ENCODE measurements at places on chromosomes 2 and 18. TPM values are rescaled to one million over a fixed set of nuclear protein-coding genes. Genes with fewer than 3 reads are reported as not detected.
A peak's percentile ranks its signal among the peaks of the same experiment; 100 is the strongest.

Gene MRPS9
- polyA plus RNA-seq = 28.6 TPM

GRCh38 chr18:78433562-78433961 lies 546.1 kb upstream of the SALL3 start:
- DNase-seq = no peak

- DNase-seq = peak; percentile 70
Observed at GRCh38 chr18:55552526-55553189, 35.3 kb downstream of the TCF4 start.

Gene SFXN5
- 8.3 TPM for polyA plus RNA-seq

DNA sequence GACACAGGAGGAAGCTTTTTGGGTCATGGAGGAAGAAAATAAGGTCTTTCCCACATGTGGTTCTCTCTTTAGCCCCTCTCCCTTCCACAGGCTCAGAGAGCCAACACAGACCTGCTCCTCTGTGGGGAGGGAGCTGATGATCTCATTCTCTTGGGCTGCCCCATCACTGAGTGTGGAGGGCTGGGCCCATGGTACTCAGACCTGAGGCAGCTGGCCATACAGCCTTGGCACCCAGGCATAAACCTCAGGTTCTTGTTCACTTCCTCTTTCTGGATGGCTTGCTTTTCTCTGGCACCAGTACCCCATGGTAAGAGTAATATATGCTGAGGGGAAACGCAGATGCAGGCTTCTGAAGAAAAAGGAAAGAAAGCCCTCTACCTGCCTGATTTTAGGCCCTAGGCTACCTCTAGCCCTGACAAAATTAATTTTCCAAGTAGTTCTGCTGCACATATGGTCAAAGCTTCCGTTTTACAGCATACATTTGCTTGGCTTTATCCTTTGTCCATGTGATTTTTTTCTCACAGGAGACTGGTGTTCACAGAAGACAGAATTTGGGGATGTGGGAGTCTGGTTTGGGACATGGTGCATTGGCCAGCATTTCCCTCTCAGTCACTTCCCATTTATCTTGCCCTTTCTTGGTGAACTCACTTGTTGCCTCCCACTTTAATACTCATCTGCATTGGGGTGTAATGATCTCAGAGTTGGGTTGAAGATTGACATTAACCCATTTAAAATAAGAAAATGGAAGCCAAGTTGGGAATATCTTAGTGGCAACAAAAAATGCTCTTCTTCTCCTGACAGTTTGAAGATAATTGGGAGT lies 11.1 kb downstream of the DHRS9 start:
- DNase-seq = no peak

Gene RFTN2
- polyA plus RNA-seq = 0.83 TPM

GRCh38 chr18:8994603-8995002 lies 107.9 kb upstream of the NDUFV2 start:
- DNase-seq = no peak

DNA sequence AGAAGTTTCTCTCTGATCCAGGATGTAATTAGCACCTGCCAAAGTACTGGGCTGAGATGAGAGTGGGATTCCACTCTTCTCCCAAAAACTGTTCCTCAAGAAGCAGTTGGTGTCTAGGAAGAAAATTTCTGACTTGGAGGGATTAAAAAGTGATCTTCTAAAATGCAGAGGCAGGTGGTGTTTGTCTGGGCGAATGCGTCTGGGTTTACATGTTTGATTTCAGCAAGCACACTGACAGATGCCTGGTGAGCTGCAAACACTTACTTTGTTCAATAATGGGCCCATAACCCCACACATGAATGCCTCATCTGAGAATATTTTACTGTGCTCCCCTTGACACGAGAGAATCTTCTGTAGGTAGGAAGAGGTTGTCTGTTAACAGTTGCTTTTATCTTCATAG lies 24.3 kb upstream of the KCNF1 start:
- DNase-seq = no peak

DNA sequence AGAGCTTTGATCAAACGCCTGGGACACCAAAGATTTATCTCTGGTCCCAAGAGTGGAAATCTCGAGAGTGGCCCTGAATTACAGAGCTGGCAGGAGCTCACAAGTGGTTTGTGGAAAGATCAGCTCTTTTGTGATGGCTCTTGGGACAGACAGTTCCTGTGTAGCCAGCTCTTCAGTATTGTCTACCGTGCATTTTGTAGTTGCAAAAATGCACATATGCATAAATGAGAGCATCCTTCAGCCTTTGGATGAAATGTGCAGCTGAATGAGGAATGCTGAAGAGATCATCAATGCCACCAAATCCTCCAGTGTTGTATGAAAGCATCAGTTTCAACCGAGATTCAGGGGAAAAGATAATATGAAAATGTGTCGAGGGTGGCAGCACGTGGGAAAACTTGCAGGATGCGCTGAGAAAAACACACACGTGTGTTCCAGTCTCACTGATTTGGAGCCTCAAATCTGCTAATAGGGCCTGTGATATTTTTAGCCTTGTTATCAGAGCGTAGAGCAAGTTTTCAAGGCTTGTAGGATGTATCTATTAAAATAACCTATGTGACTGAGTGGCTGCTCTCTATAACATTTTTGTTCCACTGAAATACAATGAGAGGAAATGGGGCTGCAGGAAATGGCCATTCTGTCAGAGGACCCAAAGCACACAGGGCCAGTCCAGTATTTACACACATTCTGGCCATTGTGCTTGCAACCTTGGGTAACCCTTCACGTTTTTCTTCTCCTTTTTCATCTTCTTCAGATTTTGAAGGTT lies 138.7 kb downstream of the PRKCE start:
- DNase-seq = peak; percentile 34

- DNase-seq = no peak
Observed at GRCh38 chr2:231449503-231450054, 14.7 kb downstream of the NCL start.

Gene KIAA2012
- 0.69 TPM for polyA plus RNA-seq

DNA sequence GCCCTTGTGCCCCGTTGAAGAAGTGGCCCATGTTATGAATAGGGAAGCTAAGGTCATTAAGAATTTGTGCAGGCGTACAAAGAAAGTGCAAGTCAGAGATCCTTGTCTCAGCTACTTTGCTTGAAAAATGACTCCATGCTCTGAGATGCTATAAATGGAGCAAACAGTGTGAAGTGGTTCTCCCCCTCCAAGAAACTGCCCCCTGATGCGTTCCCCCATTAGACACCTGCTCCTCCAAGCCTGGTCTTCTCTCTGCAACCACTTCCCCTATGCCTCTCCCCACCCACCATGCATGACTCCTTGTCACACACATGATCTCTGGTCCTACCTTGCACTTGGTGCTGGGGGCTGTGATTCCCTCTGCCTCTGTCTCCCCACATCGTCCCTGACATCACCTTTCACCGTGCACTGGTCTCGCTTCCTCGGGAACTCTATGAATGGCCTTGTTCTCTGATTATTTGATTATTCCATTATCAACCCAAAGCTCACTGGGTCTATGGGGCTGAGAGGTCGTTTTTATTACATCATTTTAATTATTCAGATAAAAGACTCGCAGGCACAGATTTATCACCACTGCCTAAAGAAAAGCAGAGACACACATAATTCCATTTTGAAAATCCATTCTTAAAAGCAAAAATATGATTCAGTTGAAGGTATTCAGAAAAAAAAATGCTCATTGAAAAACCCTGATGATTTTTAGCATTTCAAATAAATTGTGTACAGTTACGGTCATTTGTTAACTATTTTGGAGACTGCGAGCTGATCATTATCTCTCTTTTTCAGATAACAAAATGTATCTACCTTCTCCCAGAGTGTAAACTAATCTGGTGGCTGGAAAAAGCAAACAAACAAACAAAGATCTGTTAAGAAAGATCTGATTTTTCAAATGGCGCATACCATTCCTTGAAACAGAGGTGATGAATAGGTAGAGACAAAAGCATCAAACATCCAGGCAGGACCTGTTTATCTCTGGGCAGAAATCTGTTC lies 294.9 kb downstream of the SOX11 start:
- DNase-seq = no peak

GRCh38 chr2:179613701-179614100 lies 247.7 kb downstream of the ZNF385B start:
- peak; percentile 89 for DNase-seq

Gene SCYGR4
- polyA plus RNA-seq = not detected

- no peak for DNase-seq
Observed at GRCh38 chr2:168338292-168338691, 90.9 kb upstream of the STK39 start.

Gene DSG1
- not detected for polyA plus RNA-seq

- no peak for DNase-seq
Observed at GRCh38 chr2:54770211-54770610, 46.7 kb downstream of the EML6 start.

DNA sequence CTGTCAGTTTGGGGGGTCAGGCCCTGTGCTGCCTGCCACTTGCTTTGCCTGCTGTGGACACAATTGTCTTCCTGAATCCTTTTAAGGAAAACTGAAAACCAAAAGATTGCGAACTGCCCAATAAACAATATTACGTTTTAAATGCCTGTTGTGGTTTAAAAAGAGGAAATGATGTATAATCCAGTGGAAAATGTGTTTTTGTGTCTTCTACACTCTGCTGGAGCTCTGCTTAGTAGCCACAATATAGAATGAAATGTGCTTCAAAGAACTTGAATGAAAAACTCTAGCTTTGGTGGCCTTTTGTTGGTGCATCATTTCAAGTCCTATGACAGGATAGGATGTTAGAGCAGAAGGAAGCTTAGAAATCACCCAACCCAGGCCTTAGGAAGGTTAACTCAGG lies 23.2 kb upstream of the CABYR start:
- DNase-seq = no peak
